ENCODE measurements at places on chromosomes 11 and 22.

DNA sequence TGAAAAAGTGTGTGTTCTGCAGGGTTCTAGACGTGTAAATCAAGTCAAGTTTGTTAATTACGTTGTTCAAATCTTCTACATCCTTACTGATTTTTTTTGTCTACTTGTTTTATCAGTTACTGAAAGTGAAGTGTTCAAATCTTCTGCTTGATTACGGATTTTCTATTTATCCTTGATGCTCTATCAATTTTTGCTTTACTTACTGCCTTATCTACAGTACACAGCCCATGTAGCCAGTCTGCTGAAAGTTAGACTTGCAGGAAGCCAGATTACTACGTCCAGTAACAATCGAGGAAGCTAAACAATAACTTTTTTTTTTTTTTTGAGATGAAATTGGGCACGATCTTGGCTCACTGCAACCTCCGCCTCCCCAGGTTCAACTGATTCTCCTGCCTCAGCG is 15.6 kb upstream of the C11orf24 start:
- DNase-seq, result no peak

- no peak for DNase-seq
These were observed 36.1 kb downstream of the AMBRA1 start for GRCh38 chr11:46557684-46558151.

DNA sequence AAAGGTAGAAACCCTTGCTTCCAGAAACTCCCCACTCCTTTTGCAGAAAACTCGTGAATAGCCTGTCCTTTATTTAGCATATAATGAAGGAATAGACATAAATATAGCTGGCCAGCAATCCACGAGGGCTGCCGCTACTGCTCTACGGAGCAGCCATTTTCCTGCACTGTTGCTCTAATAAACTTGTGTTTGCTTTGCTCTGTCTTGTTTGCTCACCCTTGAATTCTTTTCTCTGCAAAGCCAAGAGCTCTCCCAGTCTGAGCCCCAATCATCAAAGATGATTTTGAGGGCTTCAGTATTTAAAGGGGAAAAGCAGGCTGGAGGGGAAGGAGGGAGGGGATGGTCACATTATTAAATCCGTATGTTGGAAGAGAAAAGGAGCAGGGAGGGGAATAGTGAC is 16.6 kb upstream of the CHKA start:
- DNase-seq, result no peak

DNA sequence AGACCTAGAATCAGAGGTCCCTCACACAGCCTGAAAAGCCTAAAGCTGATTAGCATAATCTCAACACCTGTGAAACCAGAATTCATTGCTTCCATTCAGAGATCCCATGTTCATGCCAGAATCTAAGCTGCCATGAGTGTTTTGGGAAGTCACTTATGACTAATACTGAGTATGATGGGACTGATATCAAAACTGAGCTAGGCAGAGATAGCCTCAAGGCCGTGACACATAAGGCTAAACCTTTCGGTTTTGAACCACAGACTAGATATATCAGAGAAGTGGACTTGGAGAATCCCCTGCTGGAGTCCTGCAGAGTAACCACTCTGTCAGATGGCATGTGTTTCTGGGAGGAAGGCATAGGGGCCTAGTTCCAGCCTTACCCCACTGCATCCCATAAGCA is 23.1 kb upstream of the GLYATL2 start:
- no peak for DNase-seq

GRCh38 chr11:108718466-108718865 is 53.6 kb downstream of the DDX10 start:
- no peak for DNase-seq

DNA sequence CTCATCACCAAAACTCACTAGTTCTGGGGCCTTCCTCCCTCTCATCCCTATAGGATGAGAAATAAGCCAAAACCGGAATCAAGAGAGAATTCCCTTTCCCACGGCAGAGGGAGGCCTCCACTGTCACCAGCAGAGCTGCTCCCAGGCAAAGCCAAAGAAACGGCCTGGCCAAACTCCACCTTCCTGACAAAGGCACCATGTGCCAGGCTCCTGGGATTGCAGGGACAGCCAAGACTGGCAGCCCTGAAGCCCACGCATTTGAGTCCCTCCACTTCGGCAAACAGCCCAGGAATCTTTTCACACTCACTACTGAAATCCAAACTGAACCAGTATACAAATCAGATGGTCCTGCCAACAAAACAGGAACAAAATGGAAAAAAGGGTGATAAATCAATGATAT is 6.1 kb downstream of the SMCO4 start:
- DNase-seq, result no peak

DNA sequence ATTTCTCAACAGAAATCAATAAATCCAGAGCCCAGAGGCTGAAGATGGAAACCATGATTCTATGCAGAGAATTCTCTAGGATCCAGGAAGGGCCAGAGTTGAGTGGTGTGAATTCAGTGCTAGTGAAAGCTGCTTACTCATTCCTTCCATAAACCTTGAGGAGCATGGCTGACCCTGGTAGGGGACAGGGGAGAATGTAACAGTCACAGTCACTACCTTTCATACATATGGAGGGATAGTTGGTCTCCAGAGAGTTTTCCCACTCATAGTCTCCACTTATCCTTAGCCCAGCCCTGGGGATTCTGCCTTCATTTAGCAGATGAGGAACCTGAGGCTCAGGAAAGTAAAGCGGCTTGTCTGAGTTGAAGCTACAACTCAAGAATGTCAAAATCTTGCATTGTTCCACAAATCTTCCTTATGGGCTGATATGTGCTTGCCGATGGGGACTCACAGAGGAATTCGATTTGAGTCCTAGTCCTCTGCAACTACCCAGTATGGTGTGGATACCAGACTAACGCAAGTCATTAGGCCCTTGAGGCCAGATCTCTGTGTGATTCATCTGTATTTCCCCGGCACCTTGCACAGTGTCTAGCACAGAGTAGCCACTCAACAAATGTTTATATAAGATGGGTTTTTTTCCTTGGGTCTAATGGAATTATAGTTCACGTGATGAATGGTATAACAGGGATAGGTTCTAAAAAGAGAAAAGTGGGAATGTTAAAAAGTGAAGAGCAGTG is 3.7 kb upstream of the ANAPC15 start:
- DNase-seq, result no peak

GRCh38 chr22:38303974-38304373 is 13.3 kb downstream of the CSNK1E start:
- no peak for DNase-seq

DNA sequence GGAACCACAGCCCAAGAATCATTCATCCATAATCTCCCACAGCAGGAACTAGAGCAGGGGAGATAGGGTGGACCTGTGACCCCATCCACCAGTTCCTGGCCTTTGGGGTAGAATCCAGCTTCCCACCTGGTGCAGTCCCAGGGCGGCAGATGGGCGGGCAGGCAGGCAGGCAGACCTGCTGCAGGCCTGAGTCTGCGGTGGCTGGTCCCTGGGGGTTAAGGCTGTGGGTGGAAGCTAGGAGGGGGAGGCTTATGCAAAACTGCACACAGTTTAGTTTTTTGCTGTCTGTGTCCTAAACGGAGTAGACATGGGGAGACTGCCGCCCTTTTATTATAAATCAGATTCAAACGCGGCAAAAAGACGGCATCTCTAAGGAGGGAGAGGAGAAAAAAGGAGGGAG is 4.5 kb upstream of the NEFH start:
- DNase-seq, result no peak

- no peak for DNase-seq
These were observed 29.4 kb downstream of the LRP5 start for GRCh38 chr11:68341557-68342458.

DNA sequence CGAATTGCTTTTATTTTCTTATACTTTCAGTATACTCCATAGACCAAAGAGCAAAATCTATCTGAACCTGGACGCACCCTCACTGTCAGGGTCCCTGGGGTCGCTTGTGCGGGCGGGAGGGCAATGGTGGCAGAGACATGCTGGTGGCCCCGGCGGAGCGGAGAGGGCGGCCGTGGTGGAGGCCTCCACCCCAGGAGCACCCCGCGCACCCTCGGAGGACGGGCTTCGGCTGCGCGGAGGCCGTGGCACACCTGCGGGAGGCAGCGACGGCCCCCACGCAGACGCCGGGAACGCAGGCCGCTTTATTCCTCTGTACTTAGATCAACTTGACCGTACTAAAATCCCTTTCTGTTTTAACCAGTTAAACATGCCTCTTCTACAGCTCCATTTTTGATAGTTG is 1077.4 kb downstream of the BRD1 start:
- DNase-seq, result no peak

DNA sequence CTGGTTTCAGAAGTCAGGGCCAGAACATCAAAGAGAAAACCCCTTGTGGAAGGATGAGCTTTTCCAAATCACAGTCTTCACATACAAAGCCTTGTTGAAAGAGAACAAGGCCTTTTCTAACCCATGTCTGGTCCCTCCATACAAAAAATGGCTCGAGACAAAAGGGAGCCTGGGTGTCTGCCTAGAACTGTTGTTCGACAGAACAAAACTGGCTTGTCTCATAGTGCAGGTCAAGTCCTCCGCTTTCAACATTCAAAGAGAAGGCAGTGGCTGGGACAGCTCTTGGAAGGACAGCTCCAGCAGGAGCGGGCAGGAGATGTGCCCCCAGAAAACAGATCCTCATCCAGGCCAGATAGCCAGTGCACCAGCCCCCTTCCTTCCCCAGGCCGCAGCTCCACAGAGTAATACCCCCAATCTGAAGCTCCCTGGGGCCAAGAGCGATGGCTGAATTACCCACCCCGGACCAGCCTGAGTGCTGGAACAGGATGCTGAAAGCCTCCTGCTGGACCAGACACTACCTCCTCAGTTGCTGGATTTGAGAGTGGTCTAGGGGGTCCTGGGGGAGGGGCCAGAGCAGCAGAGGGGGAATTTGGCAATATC is 27.6 kb downstream of the USH1C start:
- DNase-seq, result no peak

- no peak for DNase-seq
These were observed 459.9 kb upstream of the CCDC179 start for GRCh38 chr11:23320131-23320530.

DNA sequence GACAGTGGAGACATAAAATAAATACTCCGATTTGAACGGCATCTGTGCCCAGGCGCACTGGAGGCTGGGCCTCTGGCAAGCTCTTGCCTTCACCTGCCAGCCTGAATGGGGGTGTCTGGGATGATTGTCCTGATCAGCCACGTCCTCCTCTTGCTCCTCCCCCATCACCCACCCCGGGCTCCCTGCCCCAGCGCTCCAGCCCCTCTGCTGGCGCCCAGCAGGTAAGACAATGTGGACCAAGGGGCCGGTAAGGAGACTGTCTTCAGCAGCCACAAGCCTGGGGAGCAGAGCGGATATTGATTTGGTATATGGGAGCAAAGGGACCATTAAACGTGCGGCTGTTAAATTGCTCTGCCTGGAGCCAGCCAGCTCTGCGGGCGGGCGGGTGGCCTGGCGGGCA is 24.9 kb downstream of the WNT11 start:
- no peak for DNase-seq

DNA sequence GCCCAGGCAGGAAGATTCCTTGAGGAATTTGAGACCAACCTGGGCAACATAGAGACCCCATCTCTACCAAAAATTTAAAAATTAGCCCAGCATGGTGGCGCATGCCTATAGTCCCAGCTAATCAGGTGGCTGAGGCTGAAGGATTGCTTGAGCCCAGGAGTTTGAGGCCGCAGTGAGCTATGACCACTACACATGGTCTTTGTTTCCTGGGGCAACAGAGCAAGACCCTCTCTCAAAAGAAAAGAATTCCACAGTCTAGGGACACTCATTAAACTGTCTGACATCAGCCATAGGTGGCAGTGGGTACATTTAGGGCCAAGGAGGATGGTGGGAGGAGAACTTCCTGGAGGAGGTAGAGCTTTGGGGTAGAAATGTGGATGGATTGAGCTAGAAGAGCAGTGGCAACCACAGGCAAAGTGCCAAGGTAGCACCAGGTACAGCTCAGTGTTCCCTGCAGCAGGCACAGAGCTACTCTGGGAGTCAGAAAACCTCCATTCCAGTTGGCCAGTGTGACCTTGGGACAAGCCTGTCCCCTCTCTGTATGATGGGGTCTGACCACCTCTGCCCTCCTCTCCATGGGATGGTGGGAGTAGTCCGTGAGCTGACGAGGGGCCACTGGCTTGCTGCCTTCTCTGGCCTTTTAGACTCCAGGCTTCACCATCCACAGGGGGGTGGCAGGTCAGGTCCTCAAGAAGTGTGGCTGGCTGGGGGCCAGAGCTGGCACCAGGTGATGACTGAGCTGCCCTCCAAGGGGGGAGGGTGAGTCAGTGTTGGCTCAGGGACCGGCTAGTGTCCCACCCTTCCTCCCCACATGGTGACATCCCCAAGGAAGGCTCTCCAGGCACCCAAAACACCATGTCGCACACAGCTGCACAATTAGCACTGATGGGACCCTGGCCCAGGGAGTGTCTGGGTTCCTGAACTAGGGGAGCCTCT is 3.7 kb upstream of the CLCF1 start:
- DNase-seq, result no peak

- DNase-seq, result no peak
These were observed 27.3 kb upstream of the KRTAP5-6 start for GRCh38 chr11:1669546-1670218.

GRCh38 chr11:75820645-75821044 is 5.6 kb downstream of the UVRAG start:
- no peak for DNase-seq

- DNase-seq, result no peak
These were observed 20.2 kb upstream of the PATL1 start for GRCh38 chr11:59689015-59689414.

GRCh38 chr11:117259417-117259816 is 26.9 kb downstream of the RNF214 start:
- DNase-seq, result no peak

- no peak for DNase-seq
These were observed 30.7 kb downstream of the ME3 start for GRCh38 chr11:86641537-86642261.

- no peak for DNase-seq
These were observed 581 bp upstream of the AP5B1 start for GRCh38 chr11:65781152-65781961.

GRCh38 chr11:88175569-88176075 is 379 bp upstream of the RAB38 start:
- no peak for DNase-seq

GRCh38 chr11:132226522-132226921 is 856.1 kb downstream of the NTM start:
- DNase-seq, result no peak

DNA sequence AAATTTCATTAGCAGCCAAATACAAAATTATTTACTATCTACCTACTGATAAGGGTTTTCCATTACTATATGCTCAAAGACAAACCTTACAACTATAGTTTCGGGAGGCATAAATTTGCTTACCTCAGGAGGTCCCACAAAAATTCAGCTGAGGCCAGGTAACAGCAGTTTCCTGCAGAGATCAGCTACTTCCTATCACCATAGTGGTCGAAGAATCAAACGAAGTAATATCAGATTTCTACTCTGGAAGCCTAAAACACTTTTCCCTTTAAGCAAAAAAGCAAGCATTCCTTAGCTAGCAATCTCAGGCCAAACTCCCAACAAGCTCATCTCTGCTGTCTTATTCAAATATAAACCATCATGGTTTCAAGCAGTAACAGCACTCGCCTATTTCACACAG is 3.1 kb downstream of the NAP1L4 start:
- DNase-seq, result no peak

- DNase-seq, result no peak
These were observed 89.1 kb downstream of the LARGE1 start for GRCh38 chr22:33831207-33831606.

- DNase-seq, result no peak
These were observed 34.1 kb upstream of the JAM3 start for GRCh38 chr11:134034496-134035381.

Data from stimulated activated CD8-positive, alpha-beta memory T cell treated with anti-CD3 and anti-CD28 coated beads, Interleukin-4, amount 100 ng/mL, for 4 hours (primary cell).